ENCODE measurements at places on chromosomes 12 and 14.

GRCh38 chr12:79298506-79298905, 392.3 kb downstream of the PAWR start:
- DNase-seq = no peak

GRCh38 chr12:55946553-55946952, 15.6 kb downstream of the DGKA start:
- DNase-seq = no peak

GRCh38 chr14:76811561-76811960, 1.1 kb downstream of the ANGEL1 start:
- no peak for DNase-seq

DNA sequence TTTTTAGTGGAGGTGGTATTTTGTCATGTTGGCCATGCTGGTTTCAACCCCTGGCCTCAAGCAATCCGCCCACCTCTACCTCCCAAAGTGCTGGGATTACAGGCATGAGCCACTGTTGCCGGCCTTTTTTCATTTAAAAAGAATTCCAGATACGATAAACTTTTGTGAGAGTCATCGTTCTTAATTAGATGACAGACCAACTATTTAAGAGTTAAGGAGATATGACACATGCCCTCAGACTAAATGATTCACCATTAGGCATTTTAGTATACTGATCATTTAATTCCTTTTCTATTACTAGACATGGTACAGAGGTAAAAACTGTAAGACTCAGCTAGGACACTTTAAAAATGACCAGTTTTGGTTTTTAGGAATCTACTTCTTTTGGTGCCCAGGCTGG, 2.4 kb downstream of the ANKRD13A start:
- no peak for DNase-seq

DNA sequence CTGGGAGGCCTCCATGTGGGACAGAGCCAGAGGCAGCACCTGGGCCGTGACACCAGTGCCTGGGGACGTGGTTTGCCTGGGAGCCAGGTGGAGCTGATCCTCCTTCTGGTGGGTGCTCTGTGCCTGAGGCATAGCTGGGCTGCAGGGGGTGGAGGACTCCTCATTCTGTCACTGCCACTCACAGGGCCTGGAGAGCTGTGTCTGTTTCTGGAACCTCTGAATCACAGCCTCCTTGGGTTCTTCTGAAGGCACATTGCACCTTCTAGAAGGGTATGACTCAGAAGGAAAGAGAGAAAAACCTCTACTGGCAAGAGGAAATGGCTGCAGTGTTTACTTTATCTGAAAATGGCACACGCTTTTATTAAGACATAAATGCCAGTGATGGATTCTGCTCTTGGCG, 659.8 kb downstream of the VRK1 start:
- no peak for DNase-seq

- DNase-seq = peak; percentile 26
Observed at GRCh38 chr14:67883717-67884116, 64.1 kb downstream of the RAD51B start.

DNA sequence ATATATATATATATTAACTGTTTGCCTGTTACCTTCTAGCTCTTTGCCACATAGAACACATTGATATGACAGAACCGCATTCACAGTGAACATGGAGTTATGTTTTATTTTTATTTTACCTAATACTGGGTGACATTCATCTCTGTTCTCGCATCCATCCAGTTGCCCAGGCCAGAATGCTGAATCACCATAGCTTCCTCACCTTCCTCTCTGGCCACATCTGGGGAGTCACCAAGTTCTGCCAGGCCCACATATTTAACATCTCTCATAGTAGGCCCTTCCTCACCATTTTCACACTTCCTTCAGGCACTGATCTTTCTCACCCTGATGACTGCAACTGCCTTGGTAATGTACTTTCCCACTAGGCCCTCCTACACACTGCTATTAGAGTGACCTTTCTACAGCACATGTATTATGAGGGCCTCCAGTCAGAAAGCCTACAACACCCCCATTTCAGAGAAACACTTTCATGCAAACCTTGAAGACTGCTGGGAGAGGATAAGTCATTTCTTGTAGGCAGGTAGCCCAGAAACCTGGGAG, 106.8 kb downstream of the LGR5 start:
- no peak for DNase-seq

DNA sequence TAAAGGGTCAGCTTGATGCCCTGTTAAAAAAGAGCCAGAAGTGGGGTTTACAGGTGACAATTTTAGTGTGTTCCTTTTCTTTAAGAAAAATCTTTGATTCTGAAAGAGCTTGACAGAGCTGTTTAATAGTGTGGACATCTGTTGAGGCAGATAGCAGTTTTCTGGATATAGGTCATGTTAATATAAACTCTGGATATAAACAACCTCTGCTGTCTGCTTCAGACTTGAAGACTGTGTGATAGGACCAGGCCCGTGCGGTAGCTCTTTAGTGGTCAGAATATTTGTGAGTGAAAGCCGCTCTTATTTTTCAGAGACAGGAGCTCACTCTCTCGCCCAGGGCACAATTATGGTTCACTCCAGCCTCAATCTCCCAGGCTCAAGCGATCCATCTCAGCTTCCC, 439.9 kb upstream of the RGS6 start:
- DNase-seq = no peak

GRCh38 chr14:51079085-51079484, 15.8 kb downstream of the TRIM9 start:
- DNase-seq = no peak

DNA sequence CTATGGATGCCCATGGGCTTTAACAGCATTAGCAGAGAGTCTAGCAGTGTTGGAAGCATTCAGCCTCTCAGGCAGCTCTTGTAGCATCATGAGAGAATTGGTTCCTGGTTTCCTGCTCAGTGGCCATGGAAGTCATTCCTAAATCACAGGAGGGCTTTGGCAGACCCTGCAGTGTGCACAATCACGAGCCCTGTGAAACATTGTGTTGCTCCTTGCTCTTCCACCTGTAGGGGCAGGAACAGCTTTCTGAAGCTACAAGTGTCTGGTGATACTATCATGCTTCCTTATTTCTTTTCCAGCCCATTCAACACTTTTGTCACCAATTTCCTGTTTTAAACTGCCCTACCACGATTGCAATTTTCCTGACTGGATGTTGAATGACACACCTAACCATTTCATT, 402.2 kb upstream of the USP15 start:
- DNase-seq = no peak

GRCh38 chr12:94987076-94987669, 16.3 kb downstream of the NDUFA12 start:
- no peak for DNase-seq

GRCh38 chr12:119669744-119670472, 2.0 kb downstream of the PRKAB1 start:
- DNase-seq = no peak

GRCh38 chr14:66085224-66085623, 400.9 kb upstream of the CCDC196 start:
- no peak for DNase-seq

DNA sequence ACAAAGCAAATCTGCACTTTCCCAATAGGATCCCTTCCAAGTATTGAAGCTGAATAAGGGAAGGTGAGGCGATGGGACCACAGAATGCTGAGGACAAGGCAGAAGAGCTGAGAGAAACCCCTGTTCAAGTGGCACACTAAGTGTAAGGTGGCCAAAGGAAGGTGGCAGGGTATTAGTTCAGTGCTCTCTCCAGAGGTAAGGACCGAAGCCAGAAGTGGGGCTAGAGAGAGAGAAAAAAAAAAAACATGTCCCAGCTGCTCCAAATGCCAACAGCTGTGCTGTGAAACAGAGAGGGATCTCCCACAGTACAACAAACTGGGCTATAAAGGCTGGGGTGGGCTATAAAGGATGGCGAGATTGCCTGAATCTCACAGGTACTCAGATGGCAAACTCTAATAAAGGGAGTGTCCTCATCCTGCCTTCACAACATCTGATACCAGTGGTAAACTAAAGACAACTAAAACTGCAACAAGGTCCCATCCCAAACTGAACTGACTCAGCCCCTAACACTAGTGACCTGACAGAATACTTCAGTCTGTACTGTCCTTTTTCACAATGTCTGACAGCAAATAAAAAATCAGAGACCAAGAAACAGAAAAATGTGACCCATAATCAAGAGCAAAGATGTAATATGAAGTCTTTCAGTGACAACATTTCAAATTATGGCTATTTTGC, 47.9 kb downstream of the CDK17 start:
- no peak for DNase-seq

DNA sequence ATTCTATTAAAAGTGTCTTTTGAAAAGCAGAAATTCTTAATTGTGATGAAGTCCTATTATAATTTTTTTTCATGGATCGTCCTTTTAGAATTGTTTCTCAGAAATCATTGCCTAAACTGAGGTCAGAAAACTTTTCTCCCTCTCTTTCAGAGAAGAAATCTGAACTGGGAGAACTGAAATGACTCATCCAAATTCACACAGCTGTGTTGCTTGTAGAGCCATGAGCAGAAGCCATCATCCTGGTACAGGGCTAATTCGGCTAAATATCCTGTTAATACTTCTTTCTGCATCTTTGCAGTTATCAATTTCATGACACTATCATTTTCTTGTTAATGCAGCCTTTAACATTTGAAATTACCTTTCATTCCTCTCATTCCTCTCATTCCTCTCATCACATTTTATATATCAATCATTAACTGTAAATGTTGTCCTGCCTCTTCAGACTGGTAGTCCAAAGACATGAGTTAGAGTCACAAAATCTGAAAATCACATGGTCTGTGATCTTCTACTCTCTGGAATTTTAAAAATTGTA, 15.5 kb downstream of the SLC15A5 start:
- no peak for DNase-seq

DNA sequence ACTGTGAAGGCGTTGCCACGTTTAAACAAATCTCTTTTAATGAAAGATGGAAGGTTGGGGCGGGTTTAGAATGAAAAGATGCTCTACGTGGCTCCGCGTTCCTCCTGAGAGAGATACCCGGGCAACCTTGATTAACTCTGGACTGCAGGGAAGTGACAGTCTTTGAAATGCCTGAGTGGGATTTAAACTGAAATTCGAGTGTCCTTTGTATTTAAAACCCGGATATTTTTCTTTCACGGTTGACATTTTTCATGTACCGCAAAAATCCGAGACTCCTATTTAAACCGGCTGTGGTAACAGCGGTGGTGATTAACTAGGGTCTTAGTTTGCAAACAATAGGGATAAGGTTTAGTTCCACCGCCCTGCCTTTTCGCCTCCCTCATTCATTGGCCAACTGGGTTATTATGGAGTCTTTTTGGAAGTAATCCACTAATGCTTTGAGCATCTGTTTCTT, 707 bp downstream of the G2E3 start:
- DNase-seq = no peak

DNA sequence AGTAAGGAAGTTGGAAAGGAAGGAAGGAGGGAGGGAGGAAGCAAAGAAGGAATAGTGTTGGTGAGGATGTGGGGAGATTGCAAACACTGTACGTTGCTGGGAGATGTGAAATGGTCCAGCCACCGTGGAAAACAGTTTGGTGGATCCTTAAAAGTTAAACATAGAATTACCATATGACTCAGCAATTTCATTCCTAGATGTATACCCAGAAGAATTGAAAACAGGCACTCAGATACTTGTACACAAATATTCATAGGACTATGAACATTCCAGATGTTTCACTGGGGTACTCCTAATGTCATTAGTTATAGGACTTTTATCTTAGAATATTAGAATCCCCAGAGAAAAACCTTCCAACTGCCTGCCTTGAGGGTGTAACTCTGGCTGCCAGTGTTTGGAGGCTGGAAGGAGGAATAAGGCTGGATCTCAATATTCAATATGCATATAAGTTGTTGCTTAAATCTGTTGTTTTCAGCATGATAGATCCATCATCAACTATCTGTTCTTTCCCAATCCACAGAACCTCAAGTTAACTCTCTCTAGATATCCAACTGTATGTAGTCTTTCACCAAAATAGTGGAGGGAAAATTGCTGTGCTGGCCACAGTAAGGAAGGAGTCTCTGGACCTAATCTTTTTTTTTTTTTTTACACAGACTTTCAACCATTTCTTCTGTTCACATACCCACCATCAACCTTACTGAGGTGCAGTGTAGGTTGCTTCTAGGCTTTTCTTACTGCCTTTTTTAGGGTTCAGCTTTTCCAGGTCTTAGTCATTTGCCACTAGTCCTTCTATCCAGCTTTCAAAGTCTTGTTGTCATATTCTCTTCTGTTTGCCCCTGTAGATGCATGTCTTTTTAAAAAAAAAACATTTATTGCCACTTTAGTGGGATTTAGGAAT, 94.5 kb downstream of the DNAI7 start:
- no peak for DNase-seq

GRCh38 chr12:88750867-88751543, 170.7 kb upstream of the KITLG start:
- DNase-seq = no peak

- no peak for DNase-seq
Observed at GRCh38 chr12:95998611-95999286, 2.6 kb upstream of the HAL start.

DNA sequence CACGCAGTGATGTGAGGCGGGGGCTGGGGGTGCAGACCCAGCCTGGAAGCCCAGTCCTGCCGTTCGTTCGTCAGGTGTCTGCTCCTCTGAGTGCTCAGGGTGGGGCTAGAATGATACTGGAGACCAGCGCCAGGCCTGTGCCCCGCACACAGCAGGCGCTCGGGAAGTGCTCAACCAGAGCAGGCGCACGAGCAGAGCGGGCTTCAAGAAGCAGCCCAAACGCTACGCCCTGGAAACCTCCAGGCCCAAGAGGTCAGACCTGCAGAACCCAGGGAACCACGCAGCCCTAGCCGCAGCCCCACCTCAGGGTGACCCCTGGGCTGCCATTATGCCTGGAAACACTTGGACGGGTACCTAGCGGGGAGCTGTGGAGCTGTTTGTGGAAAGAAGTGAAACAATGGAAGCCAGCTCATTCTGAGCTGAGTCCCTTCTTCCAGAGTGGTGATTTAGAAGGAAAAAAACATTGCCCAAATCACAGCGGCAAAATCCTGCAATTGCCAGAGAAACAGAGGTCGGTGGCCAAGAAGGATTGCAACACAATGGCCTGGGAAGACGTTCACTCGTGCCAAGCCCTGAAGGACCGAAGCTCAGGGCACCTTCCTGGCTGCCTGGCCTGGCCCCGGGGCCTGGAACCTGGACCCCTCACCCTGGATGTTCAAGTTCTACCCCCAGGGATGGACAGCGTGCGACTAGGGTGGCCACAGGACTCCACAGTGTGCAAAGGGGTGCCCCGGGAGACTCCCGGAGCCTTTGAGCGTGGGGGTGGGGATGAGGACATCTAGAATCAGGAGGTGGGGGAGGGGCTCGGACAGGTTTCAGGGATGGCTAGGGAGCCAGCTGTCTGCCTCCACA, 40.4 kb upstream of the DIO3 start:
- DNase-seq = no peak

DNA sequence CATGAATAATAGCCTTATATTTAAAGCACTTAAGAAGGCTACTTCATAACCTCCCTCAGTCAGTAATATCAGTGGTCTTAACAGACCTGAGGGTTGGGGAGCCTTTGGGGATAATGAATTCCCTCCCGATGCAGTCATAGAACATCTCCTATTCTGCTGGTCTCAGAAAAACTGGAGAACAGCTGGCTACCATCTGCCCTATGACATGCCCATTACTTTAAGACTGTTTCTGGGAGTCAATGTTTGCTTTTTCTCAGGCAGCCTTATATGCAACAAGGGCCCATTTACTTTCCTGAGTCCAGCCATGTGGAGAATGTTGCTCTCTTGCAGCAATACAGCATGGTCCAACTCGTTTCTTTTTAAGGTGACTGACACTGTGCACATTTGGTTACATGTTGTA, 161.7 kb upstream of the PARP11 start:
- DNase-seq = no peak
